ENCODE measurements at places on chromosomes 1 and 21. TPM values are rescaled to one million over a fixed set of nuclear protein-coding genes. Genes with fewer than 3 reads are reported as not detected.

DNA sequence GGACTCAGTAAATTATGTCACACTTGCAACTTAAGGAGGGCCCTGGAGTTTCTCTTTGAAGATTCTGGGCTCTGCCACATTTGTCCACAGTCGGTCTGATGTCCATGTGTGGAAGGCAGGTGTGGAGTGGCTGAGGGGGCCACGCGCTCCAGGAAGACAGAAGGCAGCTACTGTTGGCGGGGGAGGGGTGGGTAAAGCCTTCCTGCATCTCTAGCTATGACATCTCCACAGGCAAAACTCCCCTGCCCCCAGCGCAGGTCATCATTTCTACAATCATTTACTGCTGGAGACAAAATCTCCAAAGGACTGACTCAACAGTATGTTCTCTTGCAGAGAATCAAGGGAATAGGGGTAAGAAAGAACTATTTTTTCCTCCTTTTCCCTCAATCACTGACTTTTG lies 11.4 kb upstream of the TSPEAR start:
- DNase-seq = no peak

- DNase-seq = no peak
These were observed 15.7 kb downstream of the PATJ start for GRCh38 chr1:61757950-61758349.

The CELA3B gene
- polyA plus RNA-seq = not detected

The ASAP3 gene
- polyA plus RNA-seq = 64.5 TPM

- DNase-seq = no peak
These were observed 133.9 kb downstream of the PEX14 start for GRCh38 chr1:10608690-10609089.

- no peak for DNase-seq
These were observed 1121.7 kb upstream of the PRMT6 start for GRCh38 chr1:105934806-105935205.
